Ecto neural progenitor cell (in vitro differentiated cells): ENCODE measurements at places on chromosomes 2 and 18.

- no peak for DNase-seq
These were observed 45.6 kb upstream of the TMEM178A start for GRCh38 chr2:39620067-39620466.

- no peak for DNase-seq
These were observed 26.0 kb downstream of the LOXHD1 start for GRCh38 chr18:46630991-46631390.

GRCh38 chr2:122081751-122082150, 326.3 kb downstream of the TSN start:
- DNase-seq = no peak

GRCh38 chr18:11245879-11246278, 96.5 kb upstream of the PIEZO2 start:
- DNase-seq = no peak

GRCh38 chr2:194842871-194843270, 814.2 kb upstream of the SLC39A10 start:
- no peak for DNase-seq

- no peak for DNase-seq
These were observed 31.7 kb downstream of the LPIN2 start for GRCh38 chr18:2981212-2981728.

DNA sequence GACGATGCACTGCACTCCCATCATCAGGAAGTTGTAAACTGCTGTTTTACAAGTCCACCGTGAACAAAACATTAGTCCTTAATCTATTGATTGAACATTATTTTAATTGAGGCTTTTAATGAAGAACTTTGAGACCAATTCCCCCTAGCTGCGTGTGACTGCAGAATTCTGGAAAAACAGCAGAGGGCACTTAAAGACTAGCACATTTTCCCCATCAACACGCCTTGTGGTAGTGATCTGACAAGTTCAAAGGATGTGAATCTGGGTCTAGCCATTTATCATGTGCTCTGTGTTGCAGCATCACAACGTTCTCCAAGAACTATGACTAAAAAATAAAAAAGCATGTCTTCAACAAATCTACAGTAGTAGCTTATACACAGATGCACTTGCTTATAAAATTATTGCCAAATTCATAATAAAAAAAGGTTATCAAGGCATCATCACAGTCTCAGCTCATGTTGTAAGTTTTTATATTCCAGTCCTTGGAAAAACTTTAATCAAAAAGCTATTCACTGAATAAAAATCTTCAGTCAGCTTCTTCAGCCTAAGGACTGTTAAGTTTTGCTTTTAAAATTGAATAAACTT, 35.8 kb downstream of the SKOR2 start:
- DNase-seq = no peak

DNA sequence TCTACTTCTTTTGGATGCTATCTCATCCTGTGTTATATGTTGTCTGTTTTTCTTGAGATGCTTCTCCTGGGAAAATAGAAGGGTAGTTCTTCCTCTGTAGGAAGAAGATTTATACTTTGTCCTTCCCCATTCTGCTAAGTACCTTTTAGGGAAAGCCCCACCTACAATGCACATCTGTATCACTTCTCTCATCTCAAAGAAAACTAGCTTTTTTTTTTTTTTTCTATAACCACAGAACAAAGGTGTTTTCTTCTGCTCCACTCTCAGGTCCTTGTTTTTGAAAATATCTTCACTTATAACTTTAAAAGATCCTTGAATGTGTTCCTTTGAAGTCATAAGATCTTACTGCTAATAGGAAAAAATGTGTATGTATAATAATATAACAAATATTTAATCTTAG, 30.8 kb downstream of the CCDC150 start:
- DNase-seq = no peak

DNA sequence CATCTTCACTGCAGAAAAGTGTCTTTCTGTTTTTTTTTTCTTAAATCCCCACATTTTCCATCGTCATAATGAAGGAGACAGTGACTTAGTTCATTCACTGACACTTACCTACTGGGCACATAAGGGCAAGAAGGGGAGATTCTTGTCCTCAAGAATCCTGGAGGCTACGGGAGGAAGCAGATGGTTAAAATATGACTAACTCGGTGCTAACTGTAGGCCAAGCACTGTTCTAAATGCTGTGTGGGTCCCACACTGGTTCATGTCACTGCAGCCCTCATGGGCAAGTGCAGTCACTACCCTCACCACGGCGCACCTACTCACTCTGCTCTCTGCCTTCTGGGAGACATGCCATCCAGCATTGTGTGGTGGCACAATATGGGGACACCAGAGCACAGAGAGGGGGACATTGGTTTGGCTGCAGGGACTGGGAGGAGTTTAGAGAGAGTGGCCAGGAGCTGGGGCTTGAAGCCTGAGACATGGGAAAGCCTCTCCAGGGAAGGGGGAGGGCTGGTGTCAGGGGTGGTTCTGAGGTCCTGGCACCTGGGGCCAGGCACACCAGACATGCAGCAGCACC, 305.2 kb downstream of the MYCN start:
- peak; percentile 26 for DNase-seq

- DNase-seq = peak; percentile 49
These were observed 59.9 kb upstream of the REG3A start for GRCh38 chr2:79219383-79219988.

DNA sequence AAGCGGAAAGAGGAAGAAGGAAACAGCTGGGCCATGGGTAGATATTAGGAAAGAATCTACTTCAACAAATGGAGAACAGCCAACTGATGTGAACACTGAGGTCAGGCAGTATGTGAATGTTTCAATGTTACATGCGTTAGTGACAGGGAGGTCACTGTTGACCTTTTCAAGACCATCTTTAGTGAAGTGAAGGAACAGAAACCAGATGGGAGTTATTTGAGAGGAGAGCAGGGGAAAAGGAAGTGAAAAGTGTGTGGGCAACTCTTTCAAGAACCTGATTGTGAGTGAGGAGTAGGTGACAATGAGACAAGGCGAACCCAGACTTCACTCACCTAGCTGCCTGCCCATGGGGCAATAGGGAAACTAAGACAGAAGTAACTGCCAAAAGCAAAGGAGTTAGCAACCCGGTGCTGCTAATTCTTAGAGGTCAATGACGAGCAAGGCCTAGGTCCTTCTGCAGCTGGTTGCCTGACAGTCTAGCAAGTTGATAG, 67.0 kb downstream of the SP3 start:
- DNase-seq = no peak

GRCh38 chr2:128522829-128523228, 204.2 kb upstream of the HS6ST1 start:
- no peak for DNase-seq

DNA sequence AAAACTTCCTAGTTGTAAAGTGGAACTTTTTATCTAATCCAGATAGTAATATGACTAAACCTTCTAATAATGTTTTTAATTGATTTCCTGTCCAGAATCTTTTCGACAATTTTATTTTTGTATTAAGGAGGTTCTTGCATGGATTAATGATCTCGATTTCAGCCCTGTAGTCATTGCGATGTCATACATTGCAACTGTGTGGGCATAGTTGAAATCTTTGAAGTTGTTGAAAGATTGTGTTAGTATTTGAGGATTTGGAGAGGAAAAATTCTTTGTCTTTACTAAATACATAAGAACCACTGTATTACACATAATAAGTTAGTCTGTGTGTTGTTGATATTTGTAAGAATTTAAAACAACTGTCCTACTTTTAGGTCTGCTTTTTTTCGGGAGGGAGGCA, 31.1 kb downstream of the ACSL3 start:
- no peak for DNase-seq

GRCh38 chr18:44602380-44602779, 78.3 kb upstream of the SETBP1 start:
- DNase-seq = no peak

GRCh38 chr2:178523596-178524134, 43.4 kb downstream of the PLEKHA3 start:
- DNase-seq = no peak

GRCh38 chr2:165563468-165564225, 94.1 kb downstream of the CSRNP3 start:
- DNase-seq = no peak

DNA sequence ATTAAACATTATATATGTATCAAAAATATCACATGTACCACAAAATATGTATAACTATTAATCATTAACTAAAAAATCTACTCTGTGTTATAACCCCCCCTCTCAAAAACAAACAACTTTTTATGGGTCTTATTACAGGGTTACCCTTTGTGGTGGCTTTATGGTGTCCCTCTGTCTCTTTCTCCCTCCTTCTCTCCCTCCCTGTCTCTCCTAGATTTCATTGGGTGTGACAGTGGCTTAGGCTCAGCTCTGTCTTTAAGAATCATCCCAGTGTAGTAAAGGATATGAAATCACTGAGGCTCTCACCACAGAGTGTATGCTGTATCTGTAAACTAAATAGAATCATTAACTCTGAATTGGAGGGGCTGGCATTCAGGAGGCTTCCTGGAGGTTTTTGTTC, 93.7 kb downstream of the TDRD15 start:
- no peak for DNase-seq

- DNase-seq = no peak
These were observed 28.2 kb upstream of the GALNT1 start for GRCh38 chr18:35553300-35553699.

DNA sequence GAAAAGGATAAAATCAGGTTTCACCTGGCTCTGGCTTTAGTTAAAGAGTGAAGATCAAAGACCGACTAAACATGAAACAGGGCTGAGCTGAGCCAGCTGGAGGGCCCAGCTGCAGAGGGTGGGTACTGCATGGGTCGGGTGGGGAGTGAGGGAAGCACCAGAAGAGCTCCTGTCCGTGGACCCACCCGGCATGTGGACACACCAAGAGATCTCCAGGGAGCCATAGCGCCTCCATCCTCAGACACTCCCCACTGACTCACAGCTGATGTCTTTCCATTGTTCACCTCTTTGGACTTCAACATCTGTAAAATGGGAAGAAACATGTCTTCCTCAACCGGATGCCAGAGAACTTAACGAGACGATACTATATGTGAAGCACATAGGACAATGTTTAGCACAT, 178.3 kb upstream of the KLHL29 start:
- peak; percentile 20 for DNase-seq

- no peak for DNase-seq
These were observed 175.8 kb upstream of the MMADHC start for GRCh38 chr2:149763358-149763757.

- DNase-seq = no peak
These were observed 27.1 kb upstream of the VPS4B start for GRCh38 chr18:63449426-63449825.

GRCh38 chr2:7430869-7431641, 513.8 kb downstream of the RNF144A start:
- peak; percentile 79 for DNase-seq

GRCh38 chr2:29267720-29268119, 152.5 kb downstream of the CLIP4 start:
- no peak for DNase-seq

GRCh38 chr2:219758907-219759680, 131.7 kb downstream of the SLC4A3 start:
- DNase-seq = no peak

DNA sequence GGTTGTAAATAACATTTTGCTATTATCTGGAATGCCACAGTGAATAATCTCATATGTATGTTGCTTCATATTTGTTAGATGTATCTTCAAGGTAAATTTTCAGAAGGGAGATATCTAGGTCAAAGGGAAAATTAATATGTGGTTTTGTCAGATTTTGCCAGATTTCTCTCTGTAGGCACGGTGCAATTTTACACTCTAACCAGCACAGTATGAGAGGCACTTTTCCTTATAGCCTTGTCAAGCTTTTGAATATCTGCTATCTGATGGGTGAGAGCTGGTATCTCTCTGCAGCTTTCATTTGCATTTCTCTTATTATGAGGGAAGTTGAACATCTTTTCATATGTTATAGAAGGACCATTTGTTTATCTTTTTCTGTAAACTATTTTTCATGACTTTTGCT, 175.7 kb upstream of the PGAP1 start:
- DNase-seq = no peak

- DNase-seq = no peak
These were observed 57.1 kb downstream of the RAPGEF4 start for GRCh38 chr2:172792711-172793110.
